ENCODE measurements at places on chromosomes 5 and 9.

DNA sequence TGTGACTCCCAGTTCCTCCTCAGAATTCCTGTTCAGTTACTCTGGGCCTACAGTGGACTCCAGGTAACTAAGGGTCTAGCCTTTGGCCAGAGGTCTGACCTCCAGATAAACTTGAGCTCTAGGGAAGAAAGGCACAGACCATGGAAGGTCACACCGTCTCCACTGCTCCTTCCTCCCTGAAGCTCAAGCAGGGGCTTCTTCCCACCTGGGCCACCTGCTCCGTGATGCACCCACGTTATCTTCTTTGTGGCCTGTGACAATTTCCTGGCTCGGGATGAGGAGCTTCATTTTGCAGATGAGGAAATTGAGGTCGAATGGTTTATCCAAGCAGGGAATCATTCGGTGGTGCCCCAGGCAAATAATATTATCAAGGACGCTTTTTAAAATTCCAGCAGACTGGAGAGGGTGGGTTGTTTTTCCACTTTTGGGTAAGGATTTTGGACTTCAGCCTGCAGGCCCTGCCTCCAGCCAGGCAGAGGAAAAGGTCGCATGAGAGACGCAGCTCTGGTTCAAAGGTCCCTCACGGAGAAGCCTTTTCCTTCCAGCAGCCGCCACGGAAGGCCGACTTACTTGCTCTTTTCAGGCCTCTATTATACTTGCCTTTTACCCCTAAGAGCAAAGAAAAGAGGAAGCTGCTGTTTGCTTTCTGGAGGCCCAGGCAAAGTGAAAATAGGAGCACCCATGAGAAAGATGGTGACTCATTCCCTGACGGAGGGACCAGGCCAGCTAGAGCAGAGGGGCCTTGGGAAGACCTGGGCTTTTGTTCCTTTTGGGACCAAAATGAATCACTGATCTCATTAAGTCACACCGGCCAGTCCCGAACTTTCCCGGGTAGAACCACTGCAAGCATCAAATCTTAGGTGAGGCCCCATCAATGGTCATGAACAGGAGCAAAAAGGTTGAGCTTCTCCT is 22.8 kb upstream of the DUSP1 start:
- peak; percentile 83 for DNase-seq

DNA sequence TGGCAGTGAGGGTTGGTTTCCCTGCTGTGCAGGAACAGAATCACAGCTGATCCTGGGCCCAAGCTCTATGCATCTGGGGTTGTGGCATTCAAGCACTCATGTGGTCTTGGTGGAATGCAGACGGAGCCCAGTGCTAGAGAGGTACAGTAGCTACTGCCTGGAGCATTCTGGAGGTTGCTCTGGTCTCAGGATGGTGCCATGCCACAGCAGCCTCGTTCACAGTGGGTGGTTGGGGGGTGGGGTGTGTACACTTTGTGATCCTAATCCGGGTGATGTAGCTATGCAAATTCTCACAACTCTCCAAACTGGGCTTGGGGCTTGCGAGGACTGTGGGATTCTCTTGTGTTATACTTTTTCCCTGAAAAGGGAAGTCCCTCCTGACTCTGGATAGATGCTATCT is 45.2 kb downstream of the FGD3 start:
- no peak for DNase-seq

DNA sequence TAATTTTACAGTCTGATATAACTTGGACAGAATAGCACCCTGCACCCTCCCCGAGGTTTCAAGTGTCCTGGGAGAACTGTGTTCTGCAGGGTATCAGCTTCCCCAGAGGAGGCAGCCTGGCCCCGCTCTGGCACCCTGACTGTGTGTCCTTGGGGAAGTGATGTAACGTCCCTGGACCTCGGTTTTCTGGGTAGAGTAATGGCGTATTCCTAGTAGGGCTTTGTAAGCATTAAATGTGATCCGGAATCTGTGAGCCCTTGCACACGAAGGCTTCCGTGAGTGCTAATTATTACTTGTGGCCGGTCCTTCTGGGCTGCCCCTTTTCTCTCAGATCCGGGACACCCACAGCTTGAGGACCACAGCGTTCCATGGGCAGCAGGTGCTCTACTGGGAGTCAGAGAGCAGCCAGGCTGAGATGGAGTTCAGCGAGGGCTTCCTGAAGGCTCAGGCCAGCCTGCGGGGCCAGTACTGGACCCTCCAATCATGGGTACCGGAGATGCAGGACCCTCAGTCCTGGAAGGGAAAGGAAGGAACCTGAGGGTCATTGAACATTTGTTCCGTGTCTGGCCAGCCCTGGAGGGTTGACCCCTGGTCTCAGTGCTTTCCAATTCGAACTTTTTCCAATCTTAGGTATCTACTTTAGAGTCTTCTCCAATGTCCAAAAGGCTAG is 1.0 kb upstream of the CACFD1 start:
- DNase-seq: peak; percentile 11

DNA sequence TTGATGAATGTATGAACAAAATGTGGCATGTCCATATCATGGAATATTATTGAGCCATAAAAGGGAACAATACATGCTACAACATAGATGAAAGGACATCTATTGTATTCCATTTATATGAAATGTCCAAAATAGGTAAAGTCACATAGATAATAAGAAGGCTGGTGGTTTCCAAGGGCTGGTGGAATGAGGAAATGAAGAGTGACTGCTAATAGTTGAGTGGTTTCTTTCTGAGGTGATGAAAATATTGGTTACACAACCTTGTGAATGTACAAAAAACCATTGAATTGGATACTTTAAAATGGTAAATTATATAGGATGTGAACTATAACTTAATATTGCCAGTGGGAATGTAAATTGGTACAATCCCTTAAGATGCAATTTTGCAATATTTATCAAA is 5.2 kb downstream of the ARSB start:
- DNase-seq: peak; percentile 30

DNA sequence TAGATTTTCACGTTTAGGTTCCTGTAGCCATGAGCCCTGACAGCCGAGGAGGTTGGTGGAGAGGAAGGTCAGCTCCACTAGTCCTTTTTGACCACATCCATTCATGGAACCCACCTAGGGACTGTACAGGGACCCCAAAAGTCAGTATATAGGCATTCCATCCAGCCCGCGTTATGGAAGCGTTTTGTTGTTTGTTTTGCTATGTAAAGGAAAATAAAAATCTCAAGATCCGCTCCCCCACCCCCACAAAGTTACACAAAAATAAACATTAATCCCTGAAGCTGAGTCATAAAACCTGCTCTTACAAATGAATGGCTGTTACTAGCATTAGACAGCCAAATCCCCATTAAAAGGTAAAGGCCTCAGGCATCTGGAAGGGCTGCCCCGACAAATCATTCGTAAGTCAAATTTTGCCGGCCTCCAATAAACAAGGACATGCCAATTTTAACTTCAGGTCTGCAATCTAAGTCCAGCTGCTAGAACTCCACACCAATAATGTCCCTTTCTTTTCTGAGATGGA is 292.9 kb downstream of the MED10 start:
- DNase-seq: no peak

GRCh38 chr5:170466988-170467707 is 36.7 kb upstream of the KCNIP1 start:
- peak; percentile 89 for DNase-seq

DNA sequence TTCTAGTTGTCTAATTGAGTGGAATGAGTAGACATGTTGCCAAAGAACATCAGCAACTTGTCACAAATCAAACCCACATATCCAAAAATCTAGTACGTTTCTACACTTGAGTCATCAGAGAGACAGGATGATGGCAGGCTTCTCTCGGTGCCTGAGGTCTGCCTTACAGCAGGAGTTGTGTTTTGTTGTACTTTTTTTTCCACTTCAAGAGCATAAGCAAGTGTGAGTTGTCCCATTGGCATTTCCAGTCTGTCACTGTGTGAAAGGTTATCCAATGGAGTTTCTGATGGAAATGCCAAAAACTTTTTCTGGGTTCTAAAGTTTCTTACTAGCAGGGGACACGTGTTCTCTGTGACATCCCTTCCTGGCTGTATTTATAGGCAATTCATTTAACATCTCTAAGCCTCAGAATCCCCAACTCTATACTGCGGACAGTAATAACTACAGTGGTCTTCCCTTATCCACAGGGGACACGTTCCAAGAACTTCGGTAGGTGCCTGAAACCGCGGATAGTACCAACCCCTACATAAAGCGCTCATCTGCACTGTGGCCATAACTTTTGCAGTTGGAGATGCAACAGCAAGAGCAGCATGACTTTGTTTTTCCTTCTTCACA is 246.5 kb downstream of the SYK start:
- DNase-seq: no peak

DNA sequence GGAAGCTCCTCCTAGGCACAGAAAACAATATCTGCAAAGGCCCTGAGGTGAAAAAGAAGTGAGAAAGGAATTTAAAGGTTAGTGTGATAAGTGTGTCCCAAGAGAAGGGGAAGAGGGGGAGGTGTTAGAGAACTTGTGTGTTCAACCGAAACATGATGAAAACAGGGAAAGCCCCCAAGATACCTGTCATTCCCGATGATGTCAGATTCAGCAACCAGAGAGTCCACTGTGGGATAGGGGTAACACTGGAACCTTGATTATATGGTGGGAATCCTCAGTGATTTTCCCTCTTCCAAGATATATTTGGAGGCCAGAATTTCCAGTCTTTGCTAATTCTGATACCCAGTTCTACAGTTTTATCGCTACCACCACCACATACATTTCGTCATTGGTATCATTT is 15.5 kb upstream of the BNC2 start:
- no peak for DNase-seq

DNA sequence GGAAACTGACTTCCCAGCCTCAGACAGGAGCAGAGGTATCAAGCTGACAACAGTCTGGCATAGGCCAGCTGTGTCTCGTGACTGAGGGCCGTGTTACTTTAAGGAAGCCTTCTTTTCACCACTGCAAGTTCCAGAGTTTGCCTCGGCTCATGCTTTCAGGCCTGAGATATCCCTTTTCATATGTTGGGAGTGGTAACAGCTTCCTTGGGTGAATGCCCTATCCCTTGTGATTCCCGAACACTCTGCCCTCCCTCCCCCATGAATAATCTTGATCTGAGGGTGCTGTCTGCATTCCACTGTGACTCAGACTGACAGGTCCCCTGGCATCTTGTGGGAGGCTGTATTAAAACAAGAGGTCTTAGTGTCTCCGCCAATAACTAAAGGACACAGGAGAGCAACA is 49.7 kb upstream of the ARL15 start:
- DNase-seq: no peak

- no peak for DNase-seq
Observed at GRCh38 chr5:67245259-67245846, 48.8 kb upstream of the CD180 start.

- no peak for DNase-seq
Observed at GRCh38 chr5:180175015-180175431, 34.0 kb downstream of the RASGEF1C start.

DNA sequence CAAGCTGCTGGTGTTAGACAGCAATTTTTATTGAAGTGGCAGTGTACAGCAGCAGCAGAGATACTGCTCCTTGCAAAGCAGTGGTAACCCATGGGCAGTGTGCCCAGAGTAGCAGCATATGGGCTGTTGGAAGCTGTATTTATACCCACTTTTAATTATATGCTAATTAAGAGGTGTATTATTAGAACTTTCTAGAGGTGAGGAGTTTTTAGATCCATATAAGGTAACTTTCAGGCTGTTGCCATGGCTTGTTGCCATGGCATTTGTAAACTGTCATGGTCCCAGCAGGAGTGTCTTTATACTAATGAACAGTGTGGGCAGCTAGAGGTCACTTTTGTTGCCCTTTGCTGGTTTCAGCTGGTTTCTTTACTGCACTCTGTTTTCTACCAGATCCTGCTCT is 3.7 kb upstream of the PJA2 start:
- no peak for DNase-seq

DNA sequence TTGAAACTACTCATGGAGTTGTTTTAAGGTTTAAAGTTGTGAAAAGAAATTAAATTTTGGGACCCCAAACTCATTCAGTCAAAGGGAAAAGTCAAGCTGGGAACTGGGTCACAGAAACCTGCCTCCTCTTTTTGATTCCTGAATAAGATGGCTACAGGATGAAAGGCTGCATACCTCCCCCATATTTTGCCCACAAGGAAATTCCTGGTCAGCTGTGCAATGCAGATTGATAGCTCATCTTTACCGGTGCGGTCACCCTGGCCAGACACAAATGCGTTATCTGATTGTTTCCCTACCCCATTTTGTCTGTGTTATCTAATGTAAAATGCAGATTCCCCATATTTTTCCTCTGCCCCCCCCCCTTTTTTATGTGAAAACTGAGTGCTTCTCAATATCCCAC is 1.3 kb downstream of the HAVCR2 start:
- DNase-seq: no peak

DNA sequence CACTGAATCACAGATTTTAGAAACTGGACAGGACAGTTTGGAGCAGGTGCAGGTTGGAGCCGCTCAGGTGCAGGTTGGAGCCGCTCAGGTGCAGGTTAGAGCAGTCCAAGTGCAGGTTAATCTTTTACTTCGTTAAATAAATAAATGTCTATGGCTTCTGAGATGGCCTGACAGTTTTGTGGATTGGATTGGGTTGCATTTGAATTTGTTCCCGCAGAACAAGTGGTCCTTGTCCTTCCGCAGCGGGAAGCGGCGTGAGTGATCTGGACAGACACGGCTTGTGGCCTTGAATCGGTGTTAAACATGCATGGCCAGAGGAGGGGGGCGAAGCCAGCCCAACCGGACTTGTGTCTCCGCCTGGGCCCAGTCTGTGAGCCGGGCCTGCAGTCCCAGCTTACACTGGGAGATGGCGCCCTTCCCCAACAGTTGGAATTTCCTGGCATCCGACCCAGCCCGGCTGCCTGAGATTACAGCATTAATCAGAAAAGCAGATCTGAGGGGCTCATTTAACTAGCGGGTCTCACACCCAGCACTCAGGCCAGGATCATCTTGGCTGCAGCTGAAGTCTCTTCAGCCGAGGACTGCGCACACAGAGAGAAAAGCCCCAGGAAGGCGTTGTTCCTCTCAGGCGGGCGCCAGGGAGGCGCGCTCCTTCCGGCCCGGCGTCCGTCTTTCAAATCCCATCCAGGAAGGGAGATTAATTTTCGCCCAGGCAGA is 1.5 kb upstream of the OLFM1 start:
- no peak for DNase-seq

DNA sequence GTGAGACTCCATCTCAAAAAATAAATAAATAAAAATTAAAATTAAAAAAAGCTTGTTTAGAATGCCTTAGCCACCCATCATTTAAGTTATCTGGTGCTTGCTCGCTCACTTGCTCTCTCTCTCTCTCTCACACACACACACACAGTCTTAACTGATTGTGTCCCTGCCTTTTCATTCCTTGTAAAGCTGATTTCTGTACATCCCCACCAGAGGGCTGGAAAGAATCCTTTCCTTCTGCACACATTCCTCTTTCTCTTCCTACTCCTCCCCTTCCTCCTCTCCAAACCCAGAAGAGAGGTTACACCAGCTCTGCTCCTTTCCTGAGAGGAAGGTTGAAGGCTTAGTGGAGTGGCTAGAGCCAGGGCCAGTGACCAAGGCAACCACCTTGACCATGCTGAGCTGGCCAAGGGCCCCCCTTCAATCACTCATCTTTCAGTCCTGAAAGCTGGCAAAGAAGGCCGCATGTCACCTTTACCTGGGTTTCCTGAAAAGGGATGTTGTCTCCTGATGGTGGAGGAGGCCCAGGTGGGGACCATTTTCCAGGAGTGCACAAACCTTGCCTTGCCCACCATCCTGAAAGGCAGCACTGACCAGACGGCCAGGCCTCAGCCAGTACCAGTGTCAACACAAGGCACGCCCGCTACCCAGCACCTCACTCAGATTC is 25.6 kb downstream of the STK10 start:
- DNase-seq: peak; percentile 8
